Colonic mucosa (tissue), 4 donors: ENCODE measurements at places on chromosomes 6 and 20. TPM values are rescaled to one million over a fixed set of nuclear protein-coding genes. Genes with fewer than 3 reads are reported as not detected.
A peak's percentile ranks its signal among the peaks of the same experiment; 100 is the strongest.

CAPN11 gene
- not detected for total RNA-seq

ENPP5 gene
- total RNA-seq = 3.6 TPM

RNGTT gene
- total RNA-seq = 11.4 TPM

DOK5 gene
- 0.80 TPM for total RNA-seq

ZBTB24 gene
- total RNA-seq = 7.6 TPM

PRR18 gene
- total RNA-seq = not detected

POU5F1 gene
- total RNA-seq = 3.4 TPM

BPIFB4 gene
- total RNA-seq = not detected

SEL1L2 gene
- not detected for total RNA-seq

SLC17A1 gene
- not detected for total RNA-seq

FAM217A gene
- total RNA-seq = not detected

TMC2 gene
- total RNA-seq = 0.25 TPM

ABHD16B gene
- not detected for total RNA-seq

BPIFA3 gene
- not detected for total RNA-seq

SAPCD1 gene
- 8.9 TPM for total RNA-seq

PRDM13 gene
- total RNA-seq = not detected

CFB gene
- 20.4 TPM for total RNA-seq

SIRPD gene
- not detected for total RNA-seq

GRCh38 chr6:69138148-69138547 is 503.1 kb downstream of the ADGRB3 start:
- no peaks in the 10 kb centered on the region for H3K4me1 ChIP-seq
- no peak for DNase-seq
- H3K27ac ChIP-seq = no peak overlapping the region
- no peak overlapping the region for H3K4me3 ChIP-seq
- no peaks in the 10 kb centered on the region for H3K27me3 ChIP-seq

GRCh38 chr6:35945650-35946025 is 24.7 kb upstream of the SRPK1 start:
- no peak for DNase-seq
- no peak overlapping the region for H3K4me3 ChIP-seq
- no peaks in the 10 kb centered on the region for H3K4me1 ChIP-seq
- no peak overlapping the region for H3K27ac ChIP-seq

GRCh38 chr6:35716798-35717197 is 20.0 kb upstream of the ARMC12 start:
- H3K27me3 ChIP-seq = no peaks in the 10 kb centered on the region
- no peak overlapping the region for H3K4me3 ChIP-seq
- no peaks in the 10 kb centered on the region for H3K36me3 ChIP-seq
- no peak overlapping the region for H3K27ac ChIP-seq

DNA sequence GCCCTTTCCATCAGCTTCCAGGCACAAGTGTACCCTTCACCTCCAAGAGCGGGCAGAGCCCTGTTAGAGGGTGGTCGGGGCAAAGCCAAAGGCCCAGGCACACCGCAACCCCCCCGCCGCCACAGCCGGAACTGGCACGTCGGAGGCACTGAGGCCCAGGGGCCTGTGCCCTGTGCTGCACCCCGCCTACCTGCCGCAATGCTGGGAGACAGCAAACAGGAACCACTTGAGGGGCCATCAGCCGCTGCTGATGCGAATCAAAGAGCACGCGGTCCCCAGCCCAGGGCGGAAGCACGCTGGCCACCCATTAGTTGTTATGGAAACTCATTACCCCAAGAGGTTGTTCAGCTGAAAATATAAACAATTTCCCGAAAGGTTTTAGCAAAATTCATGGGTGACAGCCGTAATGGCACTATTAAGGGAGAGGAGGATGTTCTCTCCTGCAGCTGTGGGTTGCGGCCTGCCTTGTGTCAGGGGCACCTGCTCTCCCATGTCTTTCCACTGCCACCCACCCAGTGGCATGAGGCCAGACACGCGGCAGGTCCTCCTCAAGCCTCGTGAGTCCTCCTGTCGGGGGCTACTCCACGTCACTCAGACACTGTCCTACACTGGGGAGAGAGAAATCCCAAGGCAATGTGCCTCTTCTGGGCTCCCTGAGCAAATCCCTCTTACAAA is 65.3 kb downstream of the EDN3 start:
- no peaks in the 10 kb centered on the region for H3K27me3 ChIP-seq
- H3K36me3 ChIP-seq = no peaks in the 10 kb centered on the region
- no peak overlapping the region for H3K27ac ChIP-seq
- DNase-seq = no peak
- H3K4me1 ChIP-seq = no peaks in the 10 kb centered on the region

GRCh38 chr6:148407372-148407771 is 64.7 kb downstream of the SASH1 start:
- no peaks in the 10 kb centered on the region for H3K36me3 ChIP-seq
- DNase-seq = no peak
- H3K27me3 ChIP-seq = no peaks in the 10 kb centered on the region
- H3K4me1 ChIP-seq = no peaks in the 10 kb centered on the region
- H3K4me3 ChIP-seq = no peak overlapping the region
- H3K27ac ChIP-seq = no peak overlapping the region

- H3K36me3 ChIP-seq = no peaks in the 10 kb centered on the region
- peak overlapping the region; percentile 97 for H3K27ac ChIP-seq
- DNase-seq = peak; percentile 72
- peak overlapping the region; percentile 85 for H3K4me3 ChIP-seq
Observed at GRCh38 chr6:33622456-33623431, 1.6 kb downstream of the ITPR3 start.

GRCh38 chr6:119395192-119395591 is 45.6 kb upstream of the MAN1A1 start:
- H3K27me3 ChIP-seq = no peaks in the 10 kb centered on the region
- H3K27ac ChIP-seq = no peak overlapping the region
- no peaks in the 10 kb centered on the region for H3K36me3 ChIP-seq
- H3K4me1 ChIP-seq = no peaks in the 10 kb centered on the region
- DNase-seq = no peak

GRCh38 chr6:20891161-20891560 is 356.9 kb downstream of the CDKAL1 start:
- H3K4me1 ChIP-seq = no peaks in the 10 kb centered on the region
- H3K27ac ChIP-seq = no peak overlapping the region
- no peak overlapping the region for H3K4me3 ChIP-seq
- no peaks in the 10 kb centered on the region for H3K27me3 ChIP-seq
- no peaks in the 10 kb centered on the region for H3K36me3 ChIP-seq

- H3K4me3 ChIP-seq = no peak overlapping the region
- H3K27ac ChIP-seq = no peak overlapping the region
- H3K36me3 ChIP-seq = no peaks in the 10 kb centered on the region
- H3K27me3 ChIP-seq = no peaks in the 10 kb centered on the region
- DNase-seq = no peak
Observed at GRCh38 chr20:34713194-34713943, 9.2 kb downstream of the TP53INP2 start.

GRCh38 chr20:60131375-60131774 is 173.2 kb downstream of the CDH26 start:
- no peaks in the 10 kb centered on the region for H3K27me3 ChIP-seq
- H3K36me3 ChIP-seq = no peaks in the 10 kb centered on the region
- DNase-seq = no peak

DNA sequence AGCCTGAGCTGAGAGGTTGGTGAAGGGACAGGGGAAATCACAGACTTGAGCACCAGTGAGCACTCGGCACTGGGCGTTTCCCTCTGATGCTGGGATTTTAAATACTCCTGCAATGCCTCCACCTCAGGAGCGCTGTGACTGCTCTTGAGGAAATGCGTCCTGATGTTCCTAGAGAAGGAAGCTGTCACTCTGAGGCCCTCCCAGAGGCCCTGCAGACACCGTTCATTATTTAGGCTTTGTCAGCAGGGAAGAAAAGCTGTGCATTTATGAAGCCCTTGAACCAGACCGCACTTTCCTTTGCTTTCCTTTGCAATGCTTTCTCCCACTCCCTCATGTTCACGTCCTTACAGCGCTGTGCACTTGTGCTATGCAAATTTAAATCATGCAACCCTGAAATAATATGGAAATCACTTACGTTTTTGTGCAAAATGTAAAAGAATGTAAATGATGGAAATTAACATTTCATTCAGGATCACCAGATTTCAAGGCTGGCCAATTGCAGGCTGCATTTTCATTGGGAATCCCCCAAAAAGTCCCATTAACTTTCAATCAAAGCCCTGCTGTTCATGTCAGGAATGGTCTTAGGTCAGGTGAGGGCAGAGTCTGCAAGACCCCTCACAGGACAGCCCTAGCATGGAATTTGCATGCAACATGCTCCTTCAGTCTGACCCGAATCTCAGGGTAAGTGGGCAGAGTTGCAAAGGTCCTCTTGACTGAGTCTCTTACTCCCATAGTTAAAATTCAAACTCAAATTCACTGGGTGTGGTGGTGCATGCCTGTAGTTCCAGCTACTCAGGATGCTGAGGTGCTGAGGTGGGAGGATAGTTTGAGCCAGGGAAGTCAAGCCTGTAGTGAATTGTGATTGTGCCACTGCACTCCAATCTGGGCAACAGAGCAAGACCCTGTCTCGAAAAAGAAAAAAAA is 45.8 kb upstream of the SYNDIG1 start:
- H3K36me3 ChIP-seq = no peaks in the 10 kb centered on the region
- no peaks in the 10 kb centered on the region for H3K27me3 ChIP-seq
- no peak overlapping the region for H3K27ac ChIP-seq
- no peak for DNase-seq
- H3K4me1 ChIP-seq = no peaks in the 10 kb centered on the region
- no peak overlapping the region for H3K4me3 ChIP-seq

- H3K27me3 ChIP-seq = no peaks in the 10 kb centered on the region
- H3K4me1 ChIP-seq = no peaks in the 10 kb centered on the region
- no peak overlapping the region for H3K4me3 ChIP-seq
- no peak overlapping the region for H3K27ac ChIP-seq
- no peaks in the 10 kb centered on the region for H3K36me3 ChIP-seq
Observed at GRCh38 chr6:72579865-72580264, 42.0 kb upstream of the KCNQ5 start.

DNA sequence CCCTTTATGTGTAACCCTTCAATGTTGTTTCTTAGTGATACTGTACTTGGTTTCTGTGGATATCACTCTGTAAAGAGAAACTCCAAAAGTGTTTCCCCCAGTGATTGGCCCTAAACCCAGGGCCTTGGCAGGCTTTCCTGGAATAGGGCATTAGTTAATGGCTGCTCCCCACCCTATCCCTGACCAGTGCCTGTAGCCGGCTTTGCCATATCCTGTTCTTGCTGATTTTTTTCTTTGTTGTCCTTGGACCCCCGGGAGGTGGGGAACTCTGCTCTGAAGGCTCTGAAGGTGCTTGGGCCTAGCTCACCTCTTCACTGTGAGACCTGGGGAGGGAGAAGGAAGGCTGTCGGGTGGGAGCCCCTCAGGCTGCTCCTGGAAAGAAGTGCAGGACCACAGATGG is 120.1 kb downstream of the TCP11 start:
- H3K4me1 ChIP-seq = no peaks in the 10 kb centered on the region
- no peaks in the 10 kb centered on the region for H3K27me3 ChIP-seq
- no peak for DNase-seq
- peak overlapping the region; percentile 18 for H3K27ac ChIP-seq
- no peak overlapping the region for H3K4me3 ChIP-seq
- H3K36me3 ChIP-seq = no peaks in the 10 kb centered on the region

DNA sequence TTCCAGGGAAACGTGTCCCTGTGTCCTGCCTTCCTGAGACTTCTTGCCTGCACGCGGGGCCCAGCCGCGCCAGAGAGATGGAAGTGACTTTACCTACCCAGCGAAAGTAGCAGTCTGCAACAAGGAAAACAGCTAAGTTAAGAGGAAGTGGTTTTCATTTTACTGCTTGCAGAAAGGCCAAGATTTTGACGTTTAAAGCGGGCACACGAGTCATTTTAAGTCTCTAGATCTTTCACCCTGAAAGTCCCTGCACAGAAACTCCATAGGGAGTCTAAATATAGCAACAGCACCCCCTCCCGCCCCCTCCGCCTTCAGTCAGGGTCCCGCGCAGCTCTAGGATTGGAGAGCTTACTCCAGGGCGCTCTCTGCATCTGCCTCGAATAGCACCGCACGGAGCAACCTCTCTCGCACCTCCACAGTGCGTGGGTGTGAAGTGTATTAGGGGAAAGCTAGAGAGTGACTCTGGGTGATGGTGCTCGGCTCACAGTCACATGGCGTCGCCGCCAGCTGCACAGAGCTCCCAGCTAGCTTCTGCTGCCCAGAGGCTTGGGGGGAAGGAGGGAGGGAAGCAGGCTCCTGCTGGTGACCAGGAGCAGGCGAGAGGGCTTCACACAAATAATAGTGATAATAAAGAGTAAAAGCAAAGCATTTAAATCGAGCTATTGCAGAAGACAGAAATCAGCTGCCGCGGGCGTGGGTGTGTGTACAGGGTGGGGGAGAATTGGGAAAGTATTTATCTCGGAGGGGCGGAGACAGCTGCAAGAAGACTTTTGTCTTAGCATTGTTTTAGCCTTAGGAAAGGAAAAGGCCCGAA is 1.8 kb upstream of the KCNQ5 start:
- no peaks in the 10 kb centered on the region for H3K4me1 ChIP-seq
- DNase-seq = peak; percentile 19
- peaks cover 37% of the 10 kb centered on the region for H3K27me3 ChIP-seq
- peak overlapping the region; percentile 35 for H3K4me3 ChIP-seq
- H3K36me3 ChIP-seq = no peaks in the 10 kb centered on the region

- H3K4me1 ChIP-seq = no peaks in the 10 kb centered on the region
- no peak for DNase-seq
- H3K27ac ChIP-seq = no peak overlapping the region
- H3K27me3 ChIP-seq = no peaks in the 10 kb centered on the region
- H3K4me3 ChIP-seq = no peak overlapping the region
- no peaks in the 10 kb centered on the region for H3K36me3 ChIP-seq
Observed at GRCh38 chr20:63141531-63141930, 74.4 kb downstream of the YTHDF1 start.

- no peak overlapping the region for H3K4me3 ChIP-seq
- H3K27me3 ChIP-seq = peaks cover 49% of the 10 kb centered on the region
- no peak for DNase-seq
- no peak overlapping the region for H3K27ac ChIP-seq
- peaks cover 3% of the 10 kb centered on the region for H3K4me1 ChIP-seq
Observed at GRCh38 chr20:63499338-63499969, 571 bp upstream of the EEF1A2 start.

DNA sequence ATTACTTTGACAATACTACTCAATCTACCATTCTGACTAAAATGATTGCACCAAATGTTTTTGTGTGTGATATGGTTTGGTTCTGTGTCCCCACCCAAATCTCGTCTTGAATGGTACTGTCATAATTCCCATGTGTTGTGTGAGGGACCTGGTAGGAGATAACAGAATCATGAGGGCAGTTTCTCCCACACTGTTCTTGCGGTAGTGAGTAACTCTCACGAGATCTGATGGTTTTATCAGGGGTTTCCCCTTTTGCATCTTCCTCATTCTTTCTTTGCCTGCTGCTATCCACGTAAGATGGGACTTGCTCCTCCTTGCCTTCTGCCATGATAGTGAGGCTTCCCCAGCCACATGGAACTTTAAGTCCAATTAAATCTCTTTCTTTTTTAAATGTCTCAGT is 20.8 kb downstream of the SYCP2 start:
- no peak overlapping the region for H3K4me3 ChIP-seq
- no peaks in the 10 kb centered on the region for H3K36me3 ChIP-seq
- H3K27me3 ChIP-seq = no peaks in the 10 kb centered on the region
- no peaks in the 10 kb centered on the region for H3K4me1 ChIP-seq
- no peak overlapping the region for H3K27ac ChIP-seq

- H3K4me1 ChIP-seq = peaks cover 8% of the 10 kb centered on the region
- no peaks in the 10 kb centered on the region for H3K36me3 ChIP-seq
- no peaks in the 10 kb centered on the region for H3K27me3 ChIP-seq
- H3K27ac ChIP-seq = no peak overlapping the region
- no peak for DNase-seq
Observed at GRCh38 chr6:159989492-159990480, 20.9 kb downstream of the IGF2R start.
